T-helper 22 cell (primary cell): ENCODE measurements at places on chromosomes 3 and 15.
A peak's percentile ranks its signal among the peaks of the same experiment; 100 is the strongest.

- DNase-seq: no peak
Observed at GRCh38 chr3:78140274-78140673, 1100.4 kb downstream of the ROBO2 start.

GRCh38 chr15:39944726-39945125, 10.8 kb downstream of the EIF2AK4 start:
- no peak for DNase-seq

GRCh38 chr15:37099319-37100108, 835 bp downstream of the MEIS2 start:
- DNase-seq: no peak

DNA sequence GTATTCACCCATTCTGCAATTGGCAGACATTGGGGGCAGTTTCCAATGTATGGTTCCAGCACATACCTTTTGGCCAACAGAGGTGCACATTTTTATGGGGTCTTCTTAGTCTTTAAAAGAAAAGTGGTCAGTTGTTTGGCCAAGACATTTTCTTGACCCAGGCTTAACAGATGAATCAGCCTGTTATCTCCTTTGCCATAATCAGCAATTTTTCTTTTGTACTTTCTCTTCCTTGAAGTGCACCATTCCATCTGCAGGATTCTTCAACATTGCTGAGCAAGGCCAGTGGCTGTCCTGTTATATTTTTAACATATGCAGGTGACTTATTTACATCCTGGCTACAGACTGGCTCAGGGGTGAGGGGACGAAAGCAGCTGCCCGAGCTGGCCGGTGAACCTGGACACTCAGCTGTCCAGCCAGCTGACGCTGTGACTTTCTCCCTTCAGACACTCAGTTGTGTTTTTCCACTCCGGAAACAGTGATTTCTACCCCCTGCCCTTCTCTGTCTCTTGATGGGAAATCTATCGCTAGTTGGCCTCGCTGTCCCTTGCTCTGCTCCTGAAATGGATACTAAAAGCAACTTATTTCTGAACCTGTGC, 96.5 kb upstream of the TNFAIP8L3 start:
- DNase-seq: no peak

- DNase-seq: no peak
Observed at GRCh38 chr3:105915524-105915923, 46.7 kb upstream of the CBLB start.

DNA sequence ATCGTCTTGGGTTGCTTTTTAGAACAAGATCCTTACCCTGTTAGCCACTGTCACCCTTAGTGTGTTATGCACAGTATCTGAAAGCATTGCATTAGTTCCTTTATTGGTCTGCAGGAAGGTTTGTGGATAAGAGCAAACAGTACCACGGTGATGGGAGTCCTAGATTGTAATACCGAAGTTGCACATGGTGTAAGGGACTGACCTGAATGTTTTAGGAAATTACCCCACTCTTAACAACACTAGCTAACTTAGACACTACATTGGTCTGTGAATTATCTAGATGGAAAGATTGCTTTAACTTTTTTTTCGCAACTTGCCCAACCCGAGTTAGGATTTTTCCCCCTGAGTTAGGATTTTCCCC, 1.3 kb downstream of the STT3B start:
- DNase-seq: no peak

DNA sequence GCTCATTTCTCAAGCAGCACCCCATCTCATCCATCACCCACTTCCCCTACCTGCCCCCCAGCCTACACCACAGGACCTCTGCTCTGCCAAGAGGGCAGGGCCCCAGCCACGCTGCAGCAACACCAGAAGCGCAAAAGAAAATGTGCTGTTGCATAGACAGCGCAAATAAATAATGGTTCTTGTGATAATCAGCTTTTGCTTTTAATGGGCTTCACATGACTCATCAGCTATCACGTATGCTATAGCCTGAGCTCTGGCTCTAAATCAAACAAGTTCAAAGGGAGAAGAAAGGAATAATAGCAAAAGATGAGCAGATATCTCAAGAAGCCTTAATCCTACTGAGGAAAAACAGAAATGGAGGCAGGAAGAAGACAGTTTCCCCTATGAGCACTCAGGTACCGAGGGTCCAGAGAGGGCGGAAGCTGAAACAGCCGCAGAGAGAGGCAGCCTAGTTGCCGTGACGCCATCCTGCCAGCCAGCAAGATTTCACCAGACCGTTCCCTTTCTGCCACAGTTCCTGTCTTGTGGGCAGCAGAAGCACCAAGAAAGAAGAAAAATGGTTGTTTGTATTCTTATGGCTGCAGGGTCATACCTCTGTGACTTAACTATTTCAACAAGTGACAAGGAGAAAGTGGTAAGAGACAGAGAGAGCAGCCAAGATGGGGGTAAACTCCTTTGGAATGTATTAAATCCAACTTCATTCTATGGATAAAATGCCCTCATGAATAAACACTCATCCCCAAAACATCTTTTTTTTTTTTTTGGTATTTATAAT, 22.0 kb downstream of the RAB27A start:
- peak; percentile 72 for DNase-seq

GRCh38 chr3:16309558-16309957, 44.5 kb downstream of the OXNAD1 start:
- DNase-seq: peak; percentile 57

GRCh38 chr3:15657016-15657415, 55.5 kb downstream of the BTD start:
- DNase-seq: no peak

DNA sequence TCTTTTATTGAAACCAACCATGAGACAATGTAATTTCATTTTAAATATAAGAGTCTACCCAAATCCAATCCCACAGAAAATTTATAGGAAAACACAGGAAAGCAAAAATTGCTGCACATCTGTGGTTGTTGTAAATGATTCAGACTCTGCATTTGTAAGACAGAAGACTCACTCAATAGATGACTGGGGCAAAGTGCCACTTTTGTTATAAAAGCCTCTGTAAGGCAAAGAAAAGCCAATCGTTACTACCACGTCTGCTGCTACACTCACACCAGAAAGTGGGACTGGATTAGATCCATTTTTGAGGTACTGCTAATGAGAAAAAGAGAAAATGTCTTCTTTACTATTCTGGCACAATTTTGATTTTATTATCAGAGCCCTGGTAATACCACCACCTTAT, 74.9 kb downstream of the SEMA6D start:
- DNase-seq: no peak

- no peak for DNase-seq
Observed at GRCh38 chr3:21290557-21290956, 460.5 kb downstream of the ZNF385D start.

DNA sequence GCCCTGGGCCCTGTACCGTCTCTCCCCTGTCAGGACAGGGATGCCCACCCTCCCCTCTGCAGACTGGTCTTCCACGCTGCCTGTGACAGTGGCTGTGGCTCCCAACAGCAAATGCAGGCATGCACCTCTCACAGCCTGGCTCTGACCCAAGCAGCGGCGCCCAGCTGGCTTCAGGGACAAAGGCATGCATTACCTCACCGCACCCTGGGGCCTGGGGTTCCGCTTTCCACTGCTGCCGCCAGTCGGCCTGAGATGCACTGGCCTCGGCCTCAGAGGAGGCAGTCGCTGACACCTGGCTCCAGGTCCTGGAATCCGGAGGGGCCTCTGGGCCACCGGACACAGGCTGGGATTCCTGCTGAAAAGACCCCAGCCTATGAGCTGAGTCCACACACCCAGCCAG, 70.3 kb downstream of the SCN5A start:
- no peak for DNase-seq

DNA sequence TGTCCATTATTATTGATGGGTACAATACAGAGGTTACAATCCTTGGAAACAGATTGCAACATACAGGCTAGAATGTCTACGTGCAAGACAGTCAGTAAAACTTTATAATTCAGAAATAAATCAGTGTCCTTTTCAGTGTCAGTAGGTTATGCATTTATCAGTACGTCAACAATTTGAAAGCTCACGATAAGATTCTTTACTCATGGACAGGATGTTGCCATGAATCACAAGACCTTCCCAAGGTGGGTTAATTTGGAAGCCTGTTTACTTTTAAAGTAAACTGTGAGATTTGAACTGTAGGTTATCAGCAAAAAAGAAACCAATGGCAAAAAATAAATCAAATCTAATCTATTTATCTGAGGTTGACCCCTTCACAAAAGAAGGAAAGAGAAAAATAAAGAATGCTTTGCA, 243.9 kb upstream of the AGTR1 start:
- no peak for DNase-seq

- no peak for DNase-seq
Observed at GRCh38 chr15:62068071-62068809, 1.5 kb downstream of the C2CD4A start.

GRCh38 chr3:189262746-189263145, 91.0 kb downstream of the TPRG1 start:
- no peak for DNase-seq

DNA sequence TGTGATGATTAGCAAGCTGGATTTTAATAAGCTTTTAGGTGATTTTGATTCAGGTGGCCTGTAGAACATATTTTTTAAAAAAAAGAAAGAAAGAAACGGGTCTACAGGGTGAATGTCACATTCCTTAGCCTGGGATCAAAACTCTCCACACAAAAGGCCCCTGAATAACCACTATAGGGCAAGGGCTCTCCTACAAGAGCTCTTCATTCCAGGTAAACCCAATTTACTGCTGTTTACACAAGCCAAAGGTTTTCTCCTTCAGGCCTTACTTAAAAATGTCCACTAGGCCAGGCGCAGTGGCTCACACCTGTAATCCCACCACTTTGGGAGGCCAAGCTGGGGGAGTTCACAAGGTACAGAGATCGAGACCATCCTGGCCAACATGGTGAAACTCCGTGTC, 8.3 kb downstream of the MSL2 start:
- DNase-seq: no peak

DNA sequence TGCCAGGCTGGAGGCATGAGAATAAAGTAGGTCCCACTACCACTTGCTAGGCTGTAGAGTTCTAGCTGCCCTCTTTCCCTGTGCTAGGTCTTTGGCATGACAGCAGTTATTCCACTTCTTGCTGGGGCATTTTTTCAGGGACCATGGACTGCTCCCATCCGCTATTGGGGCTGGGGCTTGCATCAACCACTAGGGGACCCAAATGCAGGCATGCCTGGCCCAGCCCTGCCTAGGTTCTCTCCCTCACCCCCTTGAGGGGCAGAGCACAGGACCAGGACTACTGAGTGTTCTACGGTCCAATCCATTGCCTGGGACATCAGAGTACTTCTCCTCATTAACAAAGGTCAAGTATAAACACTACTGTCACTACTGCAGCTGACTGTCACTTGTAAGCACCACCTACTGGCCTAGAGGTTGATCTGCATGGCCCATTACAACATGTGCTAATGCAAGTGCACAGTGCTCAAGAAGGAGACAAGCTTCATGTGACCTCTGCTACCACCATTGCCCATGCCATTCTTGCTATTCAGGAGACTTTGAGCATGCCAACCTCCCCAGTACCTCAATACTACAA, 270.5 kb downstream of the MBNL1 start:
- no peak for DNase-seq

- no peak for DNase-seq
Observed at GRCh38 chr3:172096881-172097420, 57.6 kb downstream of the FNDC3B start.

DNA sequence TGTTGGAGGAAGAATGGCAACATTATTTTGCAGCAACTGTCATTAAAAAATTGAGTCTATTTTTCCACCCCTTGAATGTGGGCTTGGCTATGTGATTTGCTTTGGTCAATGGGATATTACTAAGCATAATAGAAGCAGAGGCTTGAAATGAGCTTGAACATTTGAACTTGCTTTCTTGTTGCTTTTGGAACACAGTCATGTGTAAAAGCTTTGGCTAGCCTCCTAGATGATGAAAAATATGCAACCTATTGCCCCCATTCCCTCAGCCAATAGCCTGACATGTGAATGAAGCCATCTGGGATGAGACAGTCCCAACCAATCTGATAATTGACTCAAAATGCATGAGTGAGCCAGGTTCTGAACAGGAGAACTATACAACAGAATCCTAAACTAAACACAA, 78.4 kb downstream of the PLSCR2 start:
- DNase-seq: no peak
